ENCODE measurements at places on chromosomes 3 and 15.

DNA sequence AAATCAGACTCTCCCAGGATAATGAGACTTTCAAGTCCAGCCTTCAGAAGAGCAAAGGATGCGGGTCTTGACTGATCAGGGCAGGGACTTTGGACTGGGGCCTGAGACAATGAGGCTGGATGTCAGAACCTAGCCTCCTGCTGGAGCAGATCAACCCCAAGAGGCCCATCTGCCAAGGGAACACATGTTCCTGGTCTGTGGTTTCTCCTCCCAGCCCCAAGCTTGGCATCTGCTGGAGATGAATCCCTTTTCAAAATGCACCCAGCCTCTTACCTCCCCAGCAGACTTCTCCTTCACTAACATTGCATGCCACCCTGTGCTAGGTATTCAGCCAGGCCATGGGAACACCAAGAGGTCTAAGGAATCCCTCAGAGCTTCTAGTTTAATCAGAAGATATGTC, 43.7 kb upstream of the MFGE8 start:
- no peak for DNase-seq

DNA sequence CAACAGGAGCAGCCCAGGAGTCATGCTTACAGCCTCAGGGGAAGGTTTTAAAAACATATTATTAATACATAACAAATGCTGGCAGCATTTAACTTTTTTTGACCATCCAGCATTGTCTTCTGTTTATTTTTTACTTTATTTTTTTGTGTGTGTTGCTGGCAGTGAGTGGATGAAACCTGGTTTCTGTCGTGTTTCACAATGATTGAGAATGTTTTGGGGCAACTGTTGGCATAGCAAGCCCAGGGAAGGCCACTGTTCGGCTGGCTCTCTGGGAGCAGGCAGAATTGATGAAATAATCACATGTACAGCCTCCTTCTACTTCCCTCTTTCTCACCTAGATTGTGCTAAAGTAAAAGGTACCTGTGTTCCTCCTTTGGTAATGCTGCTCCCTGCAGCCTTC, 190.2 kb downstream of the NR1D2 start:
- no peak for DNase-seq

- no peak for DNase-seq
Measured at GRCh38 chr3:86794361-86795065, 196.4 kb downstream of the VGLL3 start.

GRCh38 chr15:64894395-64895056, 17.2 kb upstream of the ANKDD1A start:
- DNase-seq, result peak; percentile 68

DNA sequence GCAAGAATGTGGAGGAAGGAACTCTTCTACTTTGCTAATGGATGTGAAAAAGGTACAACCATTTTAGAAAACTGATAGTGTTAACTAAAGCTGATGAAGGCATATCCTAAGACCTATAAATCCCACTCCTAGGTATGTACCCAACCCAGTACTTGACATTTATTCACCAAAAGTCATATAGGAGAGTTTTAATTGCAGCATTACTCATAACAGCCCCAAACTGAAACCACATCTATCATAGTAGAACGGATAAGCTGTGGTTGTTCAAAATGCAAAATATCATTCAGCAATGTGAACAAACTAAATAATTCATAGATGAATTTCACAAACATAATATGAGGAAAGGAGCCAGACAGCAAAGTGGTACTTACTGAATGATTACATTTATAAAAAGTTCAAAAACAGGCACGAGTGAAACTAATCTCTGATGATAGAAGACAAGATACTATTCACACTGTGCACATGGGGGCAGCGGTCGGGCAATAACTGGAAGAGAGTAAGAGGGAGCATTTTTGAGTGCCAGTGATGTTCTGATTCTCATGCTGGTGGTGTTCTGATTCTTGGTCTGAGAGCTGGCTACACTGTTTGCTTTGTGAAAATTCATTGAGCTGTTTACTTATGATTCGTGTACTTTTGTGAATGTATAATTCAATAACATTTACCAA, 34.3 kb downstream of the GOLIM4 start:
- peak; percentile 9 for DNase-seq

DNA sequence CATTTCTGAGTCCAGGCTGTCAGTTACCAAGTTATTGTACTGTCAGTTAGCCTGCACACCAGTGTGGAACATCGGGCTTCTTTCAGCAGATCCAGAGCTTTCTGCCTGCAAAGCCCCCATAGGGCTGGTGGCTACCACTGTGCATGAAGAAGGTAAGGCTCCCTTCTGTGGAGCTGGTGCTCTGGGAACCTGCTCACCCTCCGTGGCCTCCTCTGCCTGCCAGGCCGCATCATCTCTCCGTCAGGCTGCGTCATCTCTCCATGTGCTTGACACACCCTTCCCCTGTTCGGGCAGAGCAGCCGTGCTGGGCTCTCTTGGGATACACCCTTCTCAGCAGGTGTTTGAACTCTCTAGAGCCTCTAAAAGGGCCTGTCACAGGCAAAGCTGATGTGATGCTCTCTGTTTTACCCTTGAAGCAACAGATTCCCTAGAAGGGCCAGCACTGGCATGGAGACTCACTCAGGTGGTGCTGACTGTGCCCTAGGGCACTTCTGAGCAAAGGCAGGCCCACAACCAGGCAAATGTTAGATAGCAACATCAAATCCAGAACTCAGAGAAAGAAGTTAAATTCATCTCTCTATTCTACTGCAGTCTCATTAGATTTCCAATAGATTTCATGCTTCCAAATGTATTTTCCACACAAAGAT, 261.1 kb downstream of the EPHB1 start:
- DNase-seq, result no peak

DNA sequence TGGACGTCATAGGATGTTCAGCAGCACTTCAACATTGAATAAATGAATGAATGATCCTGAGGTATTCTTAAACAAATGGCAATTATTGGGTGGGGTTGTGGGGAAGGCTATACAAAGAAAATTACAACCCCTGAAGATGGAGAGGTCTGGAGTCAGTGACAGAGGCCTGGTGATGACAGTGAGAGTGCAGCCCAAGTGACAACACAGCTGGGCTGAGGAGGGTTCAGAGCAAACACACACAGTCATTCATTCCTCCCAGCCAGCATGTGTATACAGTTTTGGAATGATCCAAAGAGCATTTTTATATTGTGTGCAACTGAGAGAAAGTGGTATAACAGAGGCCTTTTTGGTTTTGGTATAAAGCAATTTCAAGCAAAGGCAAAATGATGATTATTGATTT, 148.1 kb downstream of the ANO10 start:
- no peak for DNase-seq

DNA sequence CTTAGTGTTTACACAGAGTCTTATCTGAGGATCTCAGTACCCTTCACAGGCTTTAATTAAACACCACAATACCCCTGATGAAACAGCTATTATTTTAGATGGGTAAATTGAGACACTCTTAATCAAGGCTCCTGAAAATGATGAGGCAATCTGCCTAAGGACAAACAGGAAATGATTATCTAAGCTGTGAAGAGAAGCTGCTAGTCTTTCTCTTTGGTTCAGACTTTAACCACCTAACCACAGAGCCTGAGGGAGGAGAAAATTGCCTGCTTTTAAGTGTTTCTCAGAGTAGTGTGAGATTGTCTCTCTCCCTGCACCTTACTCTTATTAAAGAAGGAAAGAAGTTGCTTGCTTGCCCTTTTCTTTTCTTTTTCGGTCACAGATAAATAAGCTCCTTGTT, 364.3 kb upstream of the ADAMTS9 start:
- DNase-seq, result no peak

GRCh38 chr15:68209272-68209671, 4.1 kb upstream of the CALML4 start:
- no peak for DNase-seq

DNA sequence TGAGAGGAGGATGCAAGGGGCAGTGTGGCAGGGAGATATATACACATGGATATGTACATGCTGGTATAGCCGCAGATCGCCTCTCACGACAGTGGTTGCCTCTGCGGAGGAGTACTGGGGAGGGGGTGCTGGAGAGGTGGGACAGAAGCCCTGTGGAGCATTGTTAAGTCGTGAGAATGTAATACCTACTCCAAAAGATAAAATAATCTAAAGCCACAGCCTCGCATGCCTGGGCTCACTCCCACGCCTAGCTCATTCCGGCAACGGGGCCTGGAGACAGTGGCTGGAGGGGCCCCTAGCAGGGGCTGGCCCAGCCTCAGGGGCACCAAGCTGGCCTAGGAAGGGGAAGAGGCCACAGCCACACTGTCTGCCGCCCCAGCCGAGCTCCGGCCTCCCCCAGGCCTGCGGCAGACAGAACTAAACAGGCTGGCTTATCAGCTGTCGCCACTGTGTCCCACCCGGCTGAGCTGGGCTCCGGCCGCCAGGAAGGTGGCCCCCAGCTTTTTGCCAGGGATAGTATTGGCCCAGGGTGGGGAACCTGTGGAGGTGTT, 65.1 kb upstream of the LCTL start:
- no peak for DNase-seq
